ENCODE measurements at places on chromosomes 5 and 9. TPM values are rescaled to one million over a fixed set of nuclear protein-coding genes. Genes with fewer than 3 reads are reported as not detected.

DNA sequence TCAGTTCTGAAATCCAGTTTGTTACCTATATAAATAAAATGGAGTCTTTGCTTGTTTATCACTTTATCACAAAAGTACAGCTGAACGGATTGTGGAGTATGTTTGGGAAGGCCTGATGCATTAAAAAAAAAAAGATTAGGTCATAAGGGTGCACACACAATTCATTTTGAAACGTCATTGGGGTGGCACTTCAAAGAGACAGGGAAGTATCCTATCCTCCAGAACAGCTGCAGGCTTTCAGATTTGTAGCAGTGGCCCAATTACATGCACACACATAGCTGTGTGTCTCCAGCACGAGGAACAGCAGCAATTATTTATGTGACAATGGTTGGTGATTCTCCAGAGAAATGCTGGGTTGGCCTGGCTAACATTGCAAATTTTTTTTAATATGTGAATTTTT lies 46.8 kb upstream of the FER start:
- no peak for DNase-seq

DNA sequence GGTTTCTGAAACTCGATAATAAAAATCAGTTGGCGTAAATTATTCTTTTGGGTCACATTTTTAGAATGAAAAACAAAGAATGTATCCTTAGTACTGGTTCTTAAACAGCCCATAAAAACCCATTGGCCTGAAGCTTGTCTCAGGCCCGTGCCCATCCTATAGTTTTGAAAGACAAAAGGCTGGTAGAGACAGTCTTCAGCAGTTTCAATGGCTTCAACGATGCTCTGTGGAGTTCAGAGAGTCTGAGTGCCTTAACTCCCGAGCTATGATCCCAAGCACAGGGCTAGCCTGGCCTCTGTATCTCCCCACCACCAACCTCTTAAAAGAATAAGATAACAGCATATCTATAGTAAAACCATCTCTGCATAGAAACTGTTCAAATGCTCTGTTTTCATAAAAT lies 595.0 kb downstream of the CDH12 start:
- DNase-seq = no peak

Gene SPINK13
- total RNA-seq = not detected

DNA sequence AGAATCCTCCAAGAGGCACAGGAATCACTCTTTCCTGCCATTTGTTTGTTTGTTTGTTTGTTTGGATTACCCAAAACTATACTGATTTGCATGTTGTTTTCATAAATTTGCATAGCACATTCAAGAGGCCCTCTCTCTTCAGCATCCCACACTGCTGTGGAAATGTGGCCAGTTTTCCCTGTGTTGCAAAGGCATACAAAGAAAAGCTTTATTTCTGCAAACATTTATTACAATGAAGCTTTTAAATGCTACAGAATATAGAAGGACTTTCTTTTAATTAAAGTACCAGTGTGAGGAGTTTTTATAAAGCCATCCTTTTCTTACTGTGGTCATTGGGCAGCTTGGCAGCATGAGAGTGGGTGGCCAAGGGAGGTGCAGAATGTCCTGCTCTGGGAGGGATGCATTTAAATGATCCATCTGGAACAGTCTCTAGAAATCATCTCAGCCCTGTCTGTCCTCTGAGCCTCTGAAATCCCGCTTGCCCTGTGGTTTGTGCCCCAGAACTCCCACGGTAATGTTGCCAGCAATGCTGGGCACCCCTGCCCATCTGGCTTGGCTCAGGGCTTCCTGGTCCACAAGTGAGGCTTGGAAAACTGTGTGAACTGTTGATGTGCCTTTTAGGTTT lies 356.8 kb upstream of the KIF2A start:
- no peak for DNase-seq

DNA sequence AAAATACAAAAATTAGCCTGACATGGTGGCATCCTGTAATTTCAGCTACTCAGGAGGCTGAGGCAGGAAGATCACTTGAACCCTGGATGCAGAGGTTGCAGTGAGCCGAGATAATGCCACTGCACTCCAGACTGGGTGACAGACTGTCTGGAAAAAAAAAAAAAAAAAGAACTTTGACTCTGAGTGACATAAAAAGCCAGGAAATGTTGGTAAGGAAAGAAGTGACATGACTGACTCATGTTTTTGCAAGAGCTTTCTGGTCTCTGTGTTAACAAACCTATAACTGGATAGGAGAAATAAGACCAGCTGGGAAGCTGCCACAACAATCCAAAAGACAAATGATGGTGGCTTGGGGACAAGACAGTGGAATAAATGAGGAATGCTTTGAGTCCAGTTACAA lies 272.1 kb downstream of the HINT1 start:
- DNase-seq = no peak

GRCh38 chr5:57207007-57207653 lies 33.3 kb downstream of the GPBP1 start:
- DNase-seq = no peak

DNA sequence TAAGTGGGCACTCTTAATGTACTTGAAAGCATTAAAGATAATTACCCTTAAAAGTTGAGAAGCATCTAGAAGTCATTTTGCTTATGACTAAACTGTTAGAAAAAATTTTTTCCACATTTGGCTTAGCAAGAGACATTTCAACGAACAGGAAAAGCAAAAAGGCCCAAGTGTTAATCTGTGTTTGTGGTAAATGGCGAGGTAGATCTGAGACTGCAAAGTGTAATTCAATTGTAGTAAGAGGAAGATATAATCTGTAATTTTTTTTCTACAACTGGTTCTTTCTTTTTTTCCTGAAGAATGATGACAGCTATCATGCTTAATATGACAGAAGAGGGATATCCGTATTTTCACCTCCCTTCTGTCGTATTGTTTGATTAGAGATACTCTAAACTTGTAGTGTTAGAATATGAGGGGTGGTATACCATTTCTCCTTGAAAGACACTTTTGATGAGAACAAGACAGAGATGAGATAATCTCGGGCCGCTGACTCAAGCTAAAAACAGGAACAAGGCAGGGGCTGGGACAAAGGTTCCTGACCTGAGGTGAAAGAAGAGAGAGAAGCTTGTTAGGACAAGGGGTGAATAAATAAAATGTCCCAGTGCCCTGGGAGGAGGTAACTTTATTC lies 459.3 kb upstream of the ZNF608 start:
- no peak for DNase-seq

- no peak for DNase-seq
Measured at GRCh38 chr5:118596255-118596654, 392.1 kb downstream of the DTWD2 start.
